ENCODE measurements at places on chromosomes 7 and 10.

GRCh38 chr10:43479275-43479674, 42.4 kb downstream of the ZNF487 start:
- no peak for DNase-seq

- DNase-seq: no peak
Observed at GRCh38 chr7:98753989-98754479, 115.8 kb downstream of the TMEM130 start.

DNA sequence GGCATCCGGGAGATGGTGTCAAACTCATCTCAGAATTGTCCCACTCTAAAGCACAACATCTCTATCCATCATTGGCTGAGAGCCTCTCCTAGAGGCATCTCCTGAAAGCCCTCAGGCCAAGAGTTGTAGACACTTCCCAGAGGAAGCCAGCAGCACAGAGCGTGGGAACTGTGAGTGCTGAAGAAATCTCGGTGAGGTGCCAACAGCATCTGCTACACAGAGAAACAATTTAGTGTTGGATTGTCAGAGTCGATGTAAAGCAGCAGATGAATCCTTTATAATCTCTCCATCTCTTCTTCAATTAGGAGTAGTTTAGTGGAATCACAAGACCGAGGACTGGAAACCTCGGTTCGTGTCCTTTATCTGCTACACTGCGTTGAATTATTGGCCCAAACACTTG, 172.2 kb downstream of the C7orf25 start:
- no peak for DNase-seq

- no peak for DNase-seq
Observed at GRCh38 chr7:11124856-11125559, 151.3 kb downstream of the PHF14 start.

- no peak for DNase-seq
Observed at GRCh38 chr10:34580214-34580613, 234.9 kb downstream of the PARD3 start.

DNA sequence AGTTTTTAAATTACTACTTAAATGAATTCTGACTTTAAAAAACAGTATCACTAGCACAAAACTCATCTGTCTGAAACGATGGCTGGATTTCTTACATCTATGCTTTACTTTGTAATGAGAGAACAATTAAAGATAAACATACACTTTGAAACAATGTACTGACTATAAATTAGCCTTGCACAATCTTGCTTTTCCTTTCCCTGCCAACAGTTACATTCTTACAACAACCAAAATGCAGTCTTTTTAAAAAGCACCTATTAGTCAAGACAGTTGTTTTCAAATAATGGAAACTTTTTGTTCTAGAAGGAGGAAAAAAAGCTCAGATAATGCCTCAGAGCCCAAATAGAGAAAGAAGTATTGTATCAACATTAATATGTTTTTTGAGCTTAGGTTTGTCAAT, 153.3 kb downstream of the ELMO1 start:
- no peak for DNase-seq

DNA sequence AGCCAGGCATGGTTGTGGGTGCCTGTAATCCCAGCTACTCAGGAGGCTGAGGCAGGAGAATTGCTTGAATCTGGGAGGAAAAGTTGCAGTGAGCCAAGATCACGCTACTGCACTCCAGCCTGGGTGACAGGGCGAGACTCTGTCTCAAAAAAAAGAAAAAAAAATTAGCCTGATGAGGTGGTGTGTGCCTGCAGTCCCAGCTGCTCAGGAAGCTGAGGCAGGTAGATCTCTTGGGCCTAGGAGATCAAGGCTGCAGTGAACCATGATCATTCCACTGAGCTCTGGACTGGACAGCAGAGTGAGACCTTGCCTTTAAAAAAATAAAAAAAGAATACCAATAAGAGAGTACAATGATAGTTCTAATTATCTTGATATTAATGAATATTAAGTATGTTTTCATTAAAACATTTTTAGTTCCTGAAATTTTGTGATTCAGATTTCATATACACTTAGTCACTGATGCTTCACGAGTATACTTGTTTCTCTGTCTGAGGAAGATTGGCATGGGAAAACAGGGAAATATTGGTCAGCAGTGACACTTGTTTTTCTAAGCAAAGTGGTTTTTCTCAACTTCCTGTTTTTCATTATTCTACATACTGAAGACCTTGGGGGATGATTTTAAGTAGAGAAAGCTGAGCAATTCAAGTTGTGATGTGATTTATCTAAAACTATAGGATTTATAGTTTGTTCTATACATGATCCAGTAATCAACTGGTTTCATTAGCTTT, 76.8 kb downstream of the ADK start:
- peak; percentile 22 for DNase-seq

DNA sequence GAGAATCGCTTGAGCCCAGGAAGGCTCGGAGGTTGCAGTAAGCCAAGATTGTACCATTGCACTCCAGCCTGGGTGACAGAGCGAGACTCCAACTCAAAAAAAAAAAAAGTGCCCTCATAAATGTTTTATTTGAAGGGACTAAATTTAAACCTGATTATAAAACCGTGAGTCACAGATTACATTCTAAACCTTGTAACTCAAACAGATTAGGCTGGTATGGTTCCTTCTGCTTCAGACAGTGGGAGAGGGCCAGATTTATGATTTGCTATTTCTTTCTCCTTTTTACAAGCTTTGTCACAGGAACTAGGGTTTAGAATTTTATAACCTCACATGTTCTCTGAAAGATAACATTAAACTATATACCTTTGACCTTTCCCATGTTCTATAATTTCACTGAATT, 801.2 kb upstream of the ZWINT start:
- no peak for DNase-seq

DNA sequence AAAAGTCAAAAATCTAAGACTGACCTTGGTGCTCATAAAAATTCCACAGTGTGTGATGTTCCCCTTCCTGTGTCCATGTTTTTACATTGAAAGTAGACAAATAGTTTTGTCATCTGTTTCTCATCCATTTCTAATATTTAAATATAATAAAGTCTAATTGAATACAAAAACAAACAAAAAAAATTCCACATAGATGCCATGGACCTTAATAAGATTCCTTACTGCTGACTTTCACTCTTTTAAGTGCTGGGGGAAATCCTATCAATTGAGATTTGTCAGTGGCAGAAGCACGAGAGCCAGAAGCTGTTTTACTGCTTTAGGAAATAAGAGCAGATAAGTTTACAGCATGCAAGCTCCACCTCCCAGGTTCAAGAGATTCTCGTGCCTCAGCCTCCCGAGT, 310.0 kb downstream of the ABCA13 start:
- DNase-seq: no peak

- DNase-seq: no peak
Observed at GRCh38 chr7:84469034-84469433, 274.4 kb upstream of the SEMA3A start.

DNA sequence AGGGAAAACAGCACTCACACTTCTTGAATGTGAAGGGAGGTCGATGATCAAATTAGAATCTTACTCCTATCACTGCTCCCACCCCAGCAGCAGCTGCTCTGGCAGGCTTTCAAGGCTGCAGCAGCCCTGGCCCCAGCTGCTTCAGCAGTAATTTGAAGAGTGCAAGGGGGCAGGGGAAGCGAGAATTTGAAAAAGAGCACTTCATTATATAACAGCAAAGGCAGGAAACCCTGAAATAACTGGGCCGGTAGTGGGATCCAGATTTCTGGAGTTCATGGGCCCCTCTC, 44.9 kb downstream of the MYPN start:
- DNase-seq: no peak

- DNase-seq: no peak
Observed at GRCh38 chr7:86592185-86592584, 51.5 kb upstream of the GRM3 start.

- DNase-seq: no peak
Observed at GRCh38 chr7:16135658-16136057, 285.7 kb downstream of the CRPPA start.

- no peak for DNase-seq
Observed at GRCh38 chr10:85510682-85511081, 855.9 kb downstream of the GRID1 start.

- no peak for DNase-seq
Observed at GRCh38 chr7:104962781-104963180, 51.2 kb upstream of the KMT2E start.

GRCh38 chr10:121833387-121833786, 94.4 kb downstream of the ATE1 start:
- no peak for DNase-seq

- no peak for DNase-seq
Observed at GRCh38 chr10:58981846-58982245, 194.6 kb upstream of the PHYHIPL start.

- no peak for DNase-seq
Observed at GRCh38 chr10:34650156-34650555, 164.9 kb downstream of the PARD3 start.

DNA sequence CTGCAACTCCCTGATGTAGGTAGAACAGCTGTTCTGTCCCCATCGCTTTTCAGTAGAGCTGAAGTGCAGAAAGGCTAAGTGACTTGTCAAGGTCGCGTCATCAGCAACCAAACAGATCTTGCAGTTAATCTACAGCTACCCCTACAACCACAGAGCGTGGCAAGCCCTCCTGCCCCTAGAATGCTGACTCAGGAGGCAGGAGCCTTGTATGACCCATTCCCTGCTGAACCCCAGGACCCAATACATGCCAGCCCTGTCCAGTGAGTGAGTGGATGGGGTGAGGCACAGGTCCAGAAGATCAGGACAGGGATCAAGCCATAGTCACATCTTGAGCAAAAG, 26.6 kb upstream of the GJD4 start:
- no peak for DNase-seq

DNA sequence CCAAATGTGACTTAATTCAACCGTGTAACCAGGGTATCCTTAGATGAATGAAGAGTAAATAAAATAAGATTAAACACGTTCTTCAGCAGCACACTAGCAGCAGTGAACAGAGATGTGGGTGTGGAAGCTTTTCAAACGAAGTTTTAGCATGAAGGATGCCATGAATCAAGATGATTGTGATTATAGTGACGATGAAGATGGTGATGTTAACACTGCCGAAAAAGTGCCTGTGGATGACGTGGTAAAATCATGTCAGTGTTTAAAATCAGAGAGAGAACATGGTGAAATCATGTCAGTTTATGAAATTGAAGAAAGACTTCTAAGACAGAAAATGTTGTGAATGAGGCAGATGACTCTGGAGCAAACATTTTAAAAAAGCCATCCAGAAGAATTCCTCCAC, 19.2 kb downstream of the LCOR start:
- no peak for DNase-seq

GRCh38 chr10:61903221-61903927, 1.9 kb downstream of the ARID5B start:
- peak; percentile 55 for DNase-seq

GRCh38 chr7:150945853-150946420, 32.2 kb downstream of the KCNH2 start:
- no peak for DNase-seq

DNA sequence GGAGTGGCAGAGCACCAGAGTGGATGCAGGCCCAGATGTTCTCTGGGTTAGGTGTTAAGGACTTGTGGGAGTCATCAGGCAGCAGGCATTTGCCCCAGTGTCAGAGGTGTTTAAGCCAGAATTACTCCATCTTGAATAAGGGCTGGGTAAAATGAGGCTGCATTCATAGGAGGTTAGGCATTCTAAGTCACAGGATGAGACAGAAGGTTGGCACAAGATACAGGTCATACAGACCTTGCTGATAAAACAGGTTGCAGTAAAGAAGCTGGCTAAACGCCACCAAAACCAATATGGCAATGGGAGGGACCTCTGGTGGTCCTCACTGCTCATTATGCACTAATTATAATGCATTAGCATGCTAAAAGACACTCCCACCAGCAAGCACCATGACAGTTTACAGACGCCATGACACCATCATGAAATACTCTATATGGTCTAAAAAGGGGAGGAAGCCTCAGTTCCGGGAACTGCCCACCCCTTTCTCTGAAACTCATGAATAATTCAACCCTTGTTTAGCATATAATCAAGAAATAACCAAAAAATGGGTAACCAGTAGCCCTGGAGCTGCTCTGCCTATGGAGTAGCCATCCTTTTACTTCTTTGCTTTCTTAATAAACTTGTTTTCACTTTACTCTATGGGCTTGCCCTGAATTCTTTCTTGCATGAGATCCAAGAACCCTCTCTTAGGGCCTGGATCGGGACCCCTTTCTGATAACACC, 882 bp upstream of the LRRC61 start:
- peak; percentile 66 for DNase-seq

DNA sequence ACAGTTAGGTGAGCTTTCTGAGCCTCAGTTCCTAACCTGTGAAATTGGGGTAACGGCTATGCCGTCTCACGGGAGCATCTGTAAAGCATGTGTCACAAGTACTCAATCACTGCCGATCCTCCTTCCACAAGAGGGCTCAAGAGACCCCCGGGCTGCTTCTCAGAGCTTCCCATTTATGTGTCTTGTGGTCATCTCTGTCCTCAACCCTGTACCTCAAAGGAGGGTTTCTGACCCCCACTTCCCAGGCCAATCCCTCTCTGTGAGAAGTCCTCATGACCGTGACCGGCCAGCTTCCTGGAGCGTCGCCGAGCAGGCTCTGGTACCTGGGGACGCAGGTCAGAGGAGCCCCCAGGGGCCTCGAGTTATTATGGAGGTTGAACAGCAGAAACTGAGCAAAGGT, 510 bp upstream of the TRPV5 start:
- DNase-seq: no peak

DNA sequence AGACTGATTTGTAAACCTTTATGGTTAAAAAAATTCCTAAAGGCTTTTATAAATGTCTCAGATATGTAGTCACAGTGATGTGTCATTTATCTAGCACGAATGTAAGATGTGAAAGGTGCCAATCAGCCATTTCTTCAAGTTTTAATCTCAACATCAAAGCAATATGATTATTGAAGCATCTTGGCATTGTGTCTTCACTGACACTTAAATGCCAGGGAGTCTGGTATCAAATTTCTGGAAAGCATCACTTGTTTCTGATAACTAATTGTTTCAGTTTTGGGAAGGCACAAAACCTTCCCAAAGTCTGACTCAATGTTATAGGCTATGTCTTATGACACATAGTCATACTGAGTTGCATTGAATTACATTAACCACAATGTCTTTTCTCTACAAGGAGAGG, 492.0 kb upstream of the CNTNAP2 start:
- no peak for DNase-seq

DNA sequence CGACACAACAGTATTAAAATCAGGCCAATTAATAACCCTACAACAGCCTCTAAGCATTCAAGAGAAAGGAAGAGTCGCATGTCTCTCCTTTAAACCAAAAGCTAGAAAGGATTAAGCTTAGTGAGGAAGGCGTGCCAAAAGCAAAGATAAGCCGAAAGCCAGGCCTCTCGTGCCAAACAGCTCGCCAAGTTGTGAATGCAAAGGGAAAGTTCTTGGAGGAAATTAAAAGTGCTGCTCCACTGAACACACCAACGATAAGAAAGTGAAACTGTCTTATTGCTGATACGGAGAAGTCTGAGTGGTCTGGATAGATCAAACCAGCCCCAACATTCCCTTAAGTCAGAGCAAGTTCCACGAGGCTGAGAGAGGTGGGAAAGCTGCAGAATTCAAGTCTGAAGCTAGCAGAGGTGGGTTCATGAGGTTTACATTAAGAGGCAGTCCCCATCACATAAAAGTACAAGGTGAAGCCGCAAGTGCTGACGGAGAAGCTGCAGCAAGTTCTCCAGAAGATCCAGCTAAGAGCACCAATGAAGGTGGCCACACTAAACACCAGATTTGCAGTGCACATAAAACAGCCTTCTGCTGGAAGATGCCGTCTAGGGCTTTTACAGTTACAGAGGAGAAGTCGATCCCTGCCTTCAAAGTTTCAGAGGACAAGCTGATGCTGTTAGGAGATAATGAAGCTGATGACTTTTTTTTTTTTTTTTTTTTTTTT, 194.8 kb downstream of the MAD1L1 start:
- DNase-seq: peak; percentile 35

GRCh38 chr7:28984631-28985030, 26.5 kb upstream of the TRIL start:
- DNase-seq: no peak

Measured in T-cell (primary cell).